Progenitor cell of endocrine pancreas (in vitro differentiated cells): ENCODE measurements at places on chromosomes 6 and 20. TPM values are rescaled to one million over a fixed set of nuclear protein-coding genes. Genes with fewer than 3 reads are reported as not detected.

DNA sequence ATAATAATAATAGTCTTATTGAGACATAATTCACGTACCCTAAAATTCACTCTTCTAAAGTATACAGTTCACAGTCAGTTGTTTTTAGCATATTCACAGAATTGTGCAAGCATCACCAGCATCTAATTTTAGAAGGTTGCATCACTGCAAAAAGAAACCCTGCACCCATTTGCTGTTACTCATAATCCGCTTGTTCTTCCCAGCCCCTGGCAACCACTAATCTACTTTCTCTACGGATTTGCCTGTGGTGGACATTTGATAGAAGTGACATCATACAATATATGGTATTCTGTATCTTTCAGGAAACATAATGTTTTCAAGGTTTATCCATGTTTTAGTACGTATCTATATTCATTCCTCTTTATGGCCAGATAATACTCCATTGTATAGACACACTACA is 41.5 kb upstream of the FAM184A start:
- H3K4me3 ChIP-seq = no peak overlapping the region
- H3K27ac ChIP-seq = no peak overlapping the region
- DNase-seq = no peak
- H3K4me1 ChIP-seq = no peaks in the 10 kb centered on the region

DNA sequence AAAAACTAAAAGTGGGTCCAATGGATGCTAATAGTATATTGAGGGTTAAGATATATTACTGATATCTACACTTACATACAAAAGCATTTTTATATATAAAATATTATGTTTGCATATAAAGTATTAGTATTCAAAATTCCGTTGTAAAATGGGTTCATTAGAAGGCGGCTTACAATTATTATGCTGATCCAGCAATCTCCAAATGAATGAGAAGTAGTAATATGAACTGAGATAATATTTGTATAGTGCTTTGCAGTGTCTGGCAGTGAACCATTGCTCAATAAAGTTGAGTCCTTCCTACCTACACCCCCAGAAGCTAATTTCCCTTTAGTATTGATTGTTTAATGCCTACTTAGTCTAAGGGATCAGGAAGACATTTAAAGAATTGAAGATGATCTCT is 146.2 kb downstream of the UST start:
- no peak overlapping the region for H3K27ac ChIP-seq
- H3K4me1 ChIP-seq = peaks cover 3% of the 10 kb centered on the region
- DNase-seq = no peak
- H3K36me3 ChIP-seq = no peaks in the 10 kb centered on the region
- H3K27me3 ChIP-seq = no peaks in the 10 kb centered on the region

GRCh38 chr20:43022081-43022480 is 167.6 kb downstream of the PTPRT start:
- no peak overlapping the region for H3K27ac ChIP-seq
- no peak for DNase-seq
- H3K27me3 ChIP-seq = no peaks in the 10 kb centered on the region
- no peak overlapping the region for H3K4me3 ChIP-seq
- H3K36me3 ChIP-seq = no peaks in the 10 kb centered on the region

DNA sequence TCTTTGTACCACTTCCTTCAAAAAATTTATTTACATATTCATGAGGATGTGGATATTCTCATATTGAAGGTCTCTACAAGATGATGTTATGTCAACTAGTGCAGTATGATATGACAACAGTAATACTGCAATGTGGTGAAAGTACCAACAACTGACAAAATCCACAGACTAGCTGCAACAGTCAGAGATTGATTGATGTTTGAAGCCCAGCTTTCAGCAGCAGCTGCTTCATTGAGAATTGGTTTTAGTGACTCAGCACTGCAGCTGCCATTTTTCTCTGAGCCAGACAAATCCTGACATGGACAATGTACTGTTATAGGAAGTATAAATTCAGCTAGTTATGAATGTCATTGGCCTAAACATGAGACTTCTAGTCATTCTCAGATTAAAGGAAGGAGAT is 53.8 kb downstream of the PKIB start:
- no peaks in the 10 kb centered on the region for H3K4me1 ChIP-seq
- peaks cover 2% of the 10 kb centered on the region for H3K36me3 ChIP-seq
- H3K4me3 ChIP-seq = no peak overlapping the region
- no peak for DNase-seq

- no peak overlapping the region for H3K27ac ChIP-seq
- peaks cover 4% of the 10 kb centered on the region for H3K27me3 ChIP-seq
- peaks cover 21% of the 10 kb centered on the region for H3K4me1 ChIP-seq
Measured at GRCh38 chr6:105429676-105430075, 26.8 kb upstream of the PREP start.

GRCh38 chr20:33188421-33188820 is 20.5 kb downstream of the BPIFA2 start:
- no peak for DNase-seq
- no peak overlapping the region for H3K27ac ChIP-seq
- no peaks in the 10 kb centered on the region for H3K36me3 ChIP-seq
- no peak overlapping the region for H3K4me3 ChIP-seq
- H3K27me3 ChIP-seq = peaks cover 18% of the 10 kb centered on the region

Gene CLPSL2
- not detected in 2 replicates for total RNA-seq

Gene SLC22A2
- not detected in 2 replicates for total RNA-seq

Gene RSPH4A
- 5.4 and 6.3 TPM in 2 replicates for total RNA-seq

GRCh38 chr6:147648916-147649315 is 140.4 kb downstream of the SAMD5 start:
- no peak overlapping the region for H3K27ac ChIP-seq
- no peak overlapping the region for H3K4me3 ChIP-seq
- H3K36me3 ChIP-seq = no peaks in the 10 kb centered on the region
- DNase-seq = no peak
- H3K27me3 ChIP-seq = peaks cover 6% of the 10 kb centered on the region

Gene DSN1
- total RNA-seq = 15.1 and 17.5 TPM in 2 replicates

DNA sequence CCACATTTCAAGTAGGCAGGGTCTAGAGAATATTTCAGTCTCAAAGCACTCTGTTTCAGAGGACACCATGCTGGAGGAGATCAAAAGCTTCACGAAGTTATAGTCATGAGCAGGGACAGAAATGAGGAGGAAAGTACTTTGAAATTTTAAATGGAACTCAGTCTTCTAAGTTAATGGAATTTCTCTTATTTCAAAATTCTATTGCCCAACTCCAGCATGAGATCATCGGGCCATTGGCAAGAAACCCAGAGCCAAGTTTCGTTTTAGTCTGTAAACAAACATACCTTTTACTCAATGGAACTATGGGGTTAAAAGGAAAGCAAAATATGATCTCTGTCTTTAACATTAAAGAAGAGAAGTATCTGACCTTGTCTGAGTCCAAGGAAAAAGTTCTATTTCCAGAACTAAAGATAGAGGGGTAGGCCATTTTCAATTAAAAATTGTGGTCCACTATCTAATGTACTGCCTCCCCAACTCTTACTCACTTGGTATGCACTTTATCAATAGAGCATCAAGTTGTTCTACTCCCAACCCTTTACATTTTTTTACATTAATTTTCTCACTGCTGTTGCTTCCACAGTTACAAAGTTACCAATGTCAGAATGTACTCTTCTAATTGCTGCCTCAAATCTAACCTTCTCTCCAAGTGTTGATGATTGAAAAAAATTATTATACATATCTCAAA is 235.3 kb upstream of the NRSN1 start:
- no peaks in the 10 kb centered on the region for H3K27me3 ChIP-seq
- DNase-seq = no peak
- H3K4me3 ChIP-seq = no peak overlapping the region
- H3K27ac ChIP-seq = no peak overlapping the region
- H3K4me1 ChIP-seq = no peaks in the 10 kb centered on the region

Gene TTK
- 20.6 and 22.1 TPM in 2 replicates for total RNA-seq

DNA sequence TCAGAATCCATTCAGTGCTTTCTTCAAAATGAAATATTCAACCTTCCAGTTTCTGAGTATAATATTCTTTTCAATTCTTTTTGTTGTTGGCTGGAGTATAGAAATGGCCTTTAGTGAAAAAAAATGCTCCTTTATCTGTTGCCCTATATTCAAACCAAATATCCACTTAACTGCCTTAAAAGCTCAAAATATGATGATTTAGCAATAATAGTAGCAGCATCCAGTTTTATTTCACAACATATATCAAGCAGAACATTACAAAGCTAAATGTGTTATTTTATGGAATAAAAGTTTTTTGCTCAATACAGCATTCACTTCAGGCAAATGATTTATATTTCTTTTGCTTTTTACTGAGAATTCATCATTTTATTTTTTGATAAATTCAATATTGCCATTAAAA is 322.4 kb upstream of the EYS start:
- H3K4me1 ChIP-seq = no peaks in the 10 kb centered on the region
- no peak overlapping the region for H3K27ac ChIP-seq
- no peak for DNase-seq
- H3K4me3 ChIP-seq = no peak overlapping the region

Gene MED20
- total RNA-seq = 31.2 and 37.1 TPM in 2 replicates

Gene EGFL8
- 68.3 and 83.1 TPM in 2 replicates for total RNA-seq

Gene HRH3
- total RNA-seq = 0.10 TPM in 1 of 2 replicates, not detected in the other

DNA sequence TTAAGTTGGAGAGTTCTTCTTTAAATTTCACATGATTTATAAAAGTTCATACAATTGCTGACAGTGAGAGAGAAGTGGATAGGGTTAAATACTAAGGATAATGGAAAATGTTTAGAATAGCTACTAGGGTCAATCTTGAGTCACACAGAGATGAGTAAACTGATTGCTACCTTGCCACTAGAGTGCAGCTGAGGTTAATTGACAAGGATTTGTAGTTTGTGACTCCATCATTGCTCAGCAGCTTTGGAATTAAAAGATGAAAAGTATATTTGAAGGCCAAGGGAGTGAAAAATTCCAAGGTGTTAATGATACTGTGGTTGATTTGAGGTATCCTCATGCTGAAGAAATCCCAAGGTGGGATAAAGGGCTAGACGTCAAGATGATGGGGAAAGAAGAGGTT is 524.0 kb downstream of the UTRN start:
- DNase-seq = no peak
- no peaks in the 10 kb centered on the region for H3K27me3 ChIP-seq
- no peak overlapping the region for H3K4me3 ChIP-seq
- peaks cover 13% of the 10 kb centered on the region for H3K4me1 ChIP-seq

DNA sequence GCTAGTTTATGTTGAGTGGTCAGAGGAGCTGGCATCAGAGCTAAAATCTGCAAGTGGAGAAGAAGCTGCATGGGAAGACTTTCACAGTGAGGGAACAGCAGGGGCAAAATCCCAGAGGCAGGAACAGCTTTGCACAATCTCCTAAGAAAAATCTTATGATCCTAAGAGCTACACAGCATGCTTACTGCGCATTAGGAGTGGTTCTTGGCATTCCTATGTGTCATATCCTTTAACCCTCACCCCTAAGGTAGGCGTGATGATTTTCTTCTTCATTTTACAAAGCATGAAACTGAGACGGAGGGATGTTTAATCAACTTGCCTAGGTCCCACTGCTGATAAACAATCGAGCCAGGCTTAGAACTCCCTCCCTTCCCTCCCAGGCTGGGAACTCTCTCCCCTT is 313.6 kb upstream of the SULF2 start:
- H3K4me1 ChIP-seq = peaks cover 5% of the 10 kb centered on the region
- H3K27me3 ChIP-seq = peaks cover 11% of the 10 kb centered on the region
- peak overlapping the region; percentile 43 for H3K27ac ChIP-seq

- no peaks in the 10 kb centered on the region for H3K4me1 ChIP-seq
- no peak for DNase-seq
- H3K27ac ChIP-seq = no peak overlapping the region
Measured at GRCh38 chr6:45724511-45724910, 291.1 kb downstream of the CLIC5 start.

Gene DDR1
- 154 and 163 TPM in 2 replicates for total RNA-seq

DNA sequence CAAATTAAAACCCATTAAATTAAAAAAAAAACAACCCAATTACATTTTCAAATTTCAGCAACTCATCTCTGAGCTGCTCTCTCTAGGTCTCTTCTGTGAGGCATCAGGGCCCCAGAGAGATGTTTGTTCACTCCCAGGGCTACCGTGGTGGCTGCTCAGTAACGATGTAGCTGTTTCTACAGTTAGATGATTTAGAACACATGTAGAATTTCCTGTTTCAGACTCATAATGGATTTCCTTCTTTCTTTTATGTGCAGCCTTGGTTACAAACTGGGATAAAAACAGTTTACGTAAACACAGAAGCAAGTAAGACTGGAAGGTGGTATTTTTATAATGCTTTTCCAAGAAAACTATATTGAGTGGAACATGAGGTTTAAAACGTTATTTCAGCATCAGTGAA is 116.1 kb upstream of the CCN2 start:
- H3K36me3 ChIP-seq = peaks cover 1% of the 10 kb centered on the region
- H3K27me3 ChIP-seq = no peaks in the 10 kb centered on the region
- H3K4me1 ChIP-seq = no peaks in the 10 kb centered on the region

DNA sequence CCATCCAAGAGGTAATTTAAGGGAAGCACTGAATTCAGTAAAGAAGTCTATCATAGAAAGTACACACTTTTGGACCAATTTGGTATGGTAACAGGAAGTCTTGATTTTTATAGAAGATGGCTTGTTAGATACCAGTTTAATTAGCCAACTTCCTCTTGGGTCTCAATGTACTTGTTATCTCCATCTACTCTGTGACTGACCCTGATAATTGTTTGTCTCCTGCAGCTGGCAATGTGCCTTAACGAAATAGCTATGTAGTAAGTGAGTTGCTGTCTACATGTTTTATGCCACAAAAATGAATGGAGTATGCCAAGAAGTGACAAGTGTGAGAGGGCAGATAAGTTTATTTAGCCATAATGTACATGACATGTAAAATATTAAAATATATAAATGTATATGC is 410.5 kb upstream of the MAN1A1 start:
- H3K36me3 ChIP-seq = no peaks in the 10 kb centered on the region
- H3K27ac ChIP-seq = no peak overlapping the region
- DNase-seq = no peak

Gene PBOV1
- total RNA-seq = not detected in 2 replicates

Gene CRIP3
- total RNA-seq = 2.3 and 2.4 TPM in 2 replicates

GRCh38 chr6:68575765-68576439 is 59.2 kb upstream of the ADGRB3 start:
- no peaks in the 10 kb centered on the region for H3K36me3 ChIP-seq
- DNase-seq = peak; percentile 18
- H3K27me3 ChIP-seq = no peaks in the 10 kb centered on the region

Gene BMP2
- 17.6 and 21.1 TPM in 2 replicates for total RNA-seq

GRCh38 chr6:110188791-110189190 is 8.6 kb downstream of the CDC40 start:
- DNase-seq = no peak
- no peak overlapping the region for H3K4me3 ChIP-seq
- no peak overlapping the region for H3K27ac ChIP-seq

DNA sequence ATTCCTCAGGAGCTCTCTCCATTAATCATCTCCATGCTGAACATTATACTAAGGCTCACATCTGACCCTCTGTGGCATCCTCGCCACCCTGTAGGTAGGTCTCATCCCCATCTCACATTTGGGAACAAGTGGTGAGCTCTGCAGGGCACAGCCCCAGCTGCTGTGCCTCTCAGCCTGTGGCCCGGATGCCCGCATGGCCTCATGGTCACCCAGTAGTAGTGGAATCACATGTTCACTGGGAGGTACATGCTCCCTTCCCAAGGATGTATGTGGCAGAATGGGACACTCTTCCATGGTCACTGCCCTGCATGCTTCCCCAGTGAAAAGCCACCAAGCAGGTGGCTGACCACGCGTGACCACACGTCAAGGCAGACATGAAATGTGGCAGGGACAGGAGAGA is 26.3 kb upstream of the APMAP start:
- no peaks in the 10 kb centered on the region for H3K36me3 ChIP-seq
- peaks cover 6% of the 10 kb centered on the region for H3K27me3 ChIP-seq
- DNase-seq = no peak
- no peak overlapping the region for H3K4me3 ChIP-seq

- no peaks in the 10 kb centered on the region for H3K4me1 ChIP-seq
- no peaks in the 10 kb centered on the region for H3K27me3 ChIP-seq
- no peak overlapping the region for H3K27ac ChIP-seq
- no peaks in the 10 kb centered on the region for H3K36me3 ChIP-seq
Measured at GRCh38 chr6:153087436-153087835, 43.6 kb downstream of the RGS17 start.

Gene PHACTR1
- total RNA-seq = 8.6 and 8.7 TPM in 2 replicates

Gene STMN3
- total RNA-seq = 25.6 and 26.5 TPM in 2 replicates
